ENCODE measurements at places on chromosomes 7 and 10.

- no peak for DNase-seq
Measured at GRCh38 chr7:4951304-4951703, 7.7 kb downstream of the MMD2 start.

DNA sequence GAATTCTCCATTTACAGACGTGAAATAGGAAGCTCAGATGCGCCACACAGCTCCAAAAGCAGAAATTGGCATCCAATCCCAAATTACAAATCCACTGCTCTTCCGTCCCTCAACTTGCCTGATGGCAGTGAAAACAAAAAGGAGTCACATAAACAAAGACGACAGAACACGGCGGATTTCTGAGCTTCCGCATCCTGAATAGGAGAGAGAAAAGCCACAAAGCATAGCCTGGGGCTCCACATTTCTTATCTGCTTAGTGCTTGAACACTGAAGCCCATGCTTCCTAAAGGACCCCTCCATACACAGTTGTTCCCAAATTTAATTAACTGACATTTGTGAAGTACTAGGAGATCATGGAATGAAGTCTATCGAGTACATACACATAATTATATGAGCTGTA is 32.6 kb downstream of the BEND7 start:
- no peak for DNase-seq

DNA sequence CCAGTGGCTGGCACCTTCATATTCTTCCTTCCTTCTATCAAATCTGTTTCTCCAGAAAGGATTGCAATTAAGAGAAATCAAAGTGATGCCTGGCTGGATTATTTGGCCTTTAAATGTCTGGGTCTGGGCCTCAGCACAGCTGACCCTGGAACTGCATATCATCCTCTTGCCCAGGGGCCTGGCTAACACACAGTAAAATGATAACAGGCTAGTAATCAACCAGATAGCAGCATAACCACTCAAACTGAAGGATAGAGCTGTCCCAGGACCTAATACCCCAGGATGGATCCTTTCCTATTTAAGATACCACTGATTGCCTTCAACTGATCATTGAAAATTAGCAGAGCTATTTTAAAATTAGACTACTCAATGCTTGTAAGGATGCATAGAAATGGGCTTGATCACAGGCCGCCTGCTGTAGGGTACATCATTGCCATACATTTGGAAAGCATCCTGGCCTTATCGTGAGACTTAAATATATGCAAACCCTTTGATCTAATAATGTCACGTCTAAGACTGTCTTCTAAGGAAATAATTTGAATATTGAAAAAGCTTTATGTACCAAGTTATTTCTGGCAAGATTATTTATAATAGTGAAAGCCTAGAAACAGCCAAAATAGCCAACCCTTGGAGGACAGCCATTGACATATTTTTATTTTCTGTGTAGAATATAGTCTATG is 144.0 kb upstream of the CHST15 start:
- no peak for DNase-seq

DNA sequence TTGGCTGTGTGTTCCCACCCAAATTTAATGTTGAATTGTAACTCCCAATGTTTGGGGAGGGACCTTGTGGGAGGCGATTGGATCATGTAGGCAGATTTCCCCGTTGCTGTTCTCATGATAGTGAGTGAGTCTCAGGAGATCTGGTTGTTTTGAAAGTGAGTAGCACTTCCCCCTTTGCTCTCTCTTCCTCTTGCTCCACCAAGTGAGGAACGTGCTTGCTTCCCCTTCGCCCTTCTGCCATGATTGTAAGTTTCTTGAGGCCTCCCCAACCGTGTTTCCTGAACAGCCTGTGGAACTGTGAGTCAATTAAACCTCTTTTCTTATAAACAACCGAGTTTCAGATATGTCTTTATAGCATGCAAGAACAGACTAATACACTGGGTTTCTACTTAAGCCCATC is 176.3 kb downstream of the CDK14 start:
- no peak for DNase-seq

DNA sequence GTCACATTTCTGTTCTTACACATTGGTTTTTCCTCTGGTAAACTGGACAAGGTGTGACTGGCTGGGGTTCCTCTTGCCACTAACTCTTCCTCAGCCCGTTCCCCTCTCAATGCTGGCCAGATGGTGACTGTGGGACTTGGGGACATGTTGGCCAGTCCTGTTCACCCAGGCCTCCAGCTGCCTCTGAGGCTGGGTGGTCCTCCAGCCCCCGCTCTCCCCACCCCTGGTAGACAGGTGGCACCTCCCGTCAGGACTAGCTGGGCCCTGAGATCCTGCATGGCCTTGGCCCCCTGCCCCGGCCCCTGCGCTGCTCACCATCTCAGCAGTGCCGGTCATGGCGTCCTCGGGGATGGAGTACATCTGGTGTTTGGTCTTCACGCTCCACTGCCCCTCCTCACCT is 10.8 kb upstream of the MYL7 start:
- DNase-seq, result no peak

GRCh38 chr10:31694929-31695837 is 233.4 kb downstream of the ARHGAP12 start:
- no peak for DNase-seq

All from A172 (cell line).